C1 segment of cervical spinal cord (tissue), 14 donors: ENCODE measurements at places on chromosomes 2 and 18.

DNA sequence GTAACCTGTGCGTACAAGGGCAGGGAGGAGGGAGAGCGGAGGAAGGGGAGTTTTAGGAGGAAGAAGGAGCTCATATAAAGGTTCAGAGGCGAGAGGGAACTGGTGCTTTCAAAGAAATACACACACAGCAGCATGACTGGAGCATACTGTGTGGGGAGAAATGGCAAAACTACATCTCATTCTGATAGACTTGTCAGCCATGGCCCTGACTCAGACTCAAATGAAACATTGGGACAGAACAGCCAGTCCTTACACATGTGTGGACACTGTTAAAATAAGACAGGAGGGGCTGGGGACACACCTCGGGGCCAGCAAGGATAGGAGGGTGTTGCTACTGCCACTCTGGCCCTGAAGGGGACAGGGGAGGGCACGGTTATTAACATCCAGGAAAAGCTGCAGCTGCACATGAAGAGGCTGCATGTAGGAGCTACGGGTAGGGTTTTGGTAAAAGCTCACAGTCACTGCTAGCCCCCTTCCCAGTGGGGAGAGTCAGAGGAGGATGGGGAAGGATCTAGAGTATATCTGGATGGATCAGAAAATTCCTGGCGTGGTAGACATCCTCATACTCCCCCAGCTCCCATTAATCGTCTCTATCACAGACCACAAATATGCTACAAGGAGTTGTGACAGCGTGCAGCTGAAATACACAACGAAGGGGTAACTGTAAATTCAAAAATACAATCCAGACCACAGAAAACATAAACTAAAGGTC is 110.5 kb downstream of the GATA6 start:
- DNase-seq: no peak

- no peak for DNase-seq
These were observed 24.4 kb upstream of the ITM2C start for GRCh38 chr2:230840301-230840700.

DNA sequence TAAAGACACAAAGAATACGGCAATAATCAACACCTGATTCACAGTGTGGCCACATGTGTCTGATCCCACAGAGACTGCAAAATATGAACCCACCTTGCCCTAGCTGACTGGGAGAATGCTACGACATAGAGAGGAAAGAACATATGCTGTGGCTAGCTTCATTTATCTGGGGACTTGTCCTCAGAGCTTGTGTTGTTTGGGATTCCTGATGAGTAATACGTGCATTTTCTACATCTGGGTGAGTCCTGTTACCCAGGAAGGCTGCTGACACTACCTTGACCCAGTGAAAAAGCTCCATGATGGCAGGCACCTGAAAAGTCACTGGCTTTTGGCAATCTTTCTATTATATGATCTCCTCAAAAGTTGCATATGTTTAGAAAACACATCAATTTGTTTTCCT is 427.7 kb upstream of the LYPD1 start:
- DNase-seq: no peak

DNA sequence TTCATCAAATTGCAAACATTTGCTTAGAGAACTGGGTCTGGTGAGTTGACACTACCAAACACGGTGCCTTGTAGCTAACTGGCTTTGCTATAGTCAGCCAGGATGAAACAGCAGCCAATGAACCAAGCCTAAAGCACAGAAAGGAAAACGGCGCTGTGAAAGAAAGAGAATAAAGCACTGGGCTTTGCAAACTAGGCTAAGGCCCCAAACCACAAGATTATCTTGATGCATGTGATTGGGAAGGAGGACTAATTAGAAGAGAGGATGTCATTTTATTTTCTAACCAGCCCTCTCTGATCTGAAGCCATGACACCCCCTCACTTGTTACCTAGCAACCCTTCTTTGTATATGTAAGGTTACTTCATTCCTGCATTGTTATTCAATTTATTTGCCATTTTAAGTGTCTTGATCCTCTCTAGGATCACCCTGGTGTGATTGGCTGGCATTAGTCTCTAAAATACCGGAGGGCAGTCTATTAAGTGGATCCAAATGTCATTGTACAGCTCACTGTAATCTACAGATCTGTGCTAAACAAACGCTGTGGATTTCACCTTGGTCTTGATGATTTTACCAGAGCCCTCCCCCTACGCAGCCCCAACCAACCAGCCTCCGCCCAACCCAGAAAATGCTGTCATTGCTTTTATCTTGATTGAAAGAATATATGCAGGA is 395.4 kb upstream of the ACVR2A start:
- DNase-seq: no peak

- DNase-seq: no peak
These were observed at the start of gene ADRA2B for GRCh38 chr2:96116424-96116878. TSS of gene ADRA2B (minus strand) at chr2:96116571. CDS start at chr2:96116149, 422 bp downstream.

GRCh38 chr2:25265802-25266201 is 75.9 kb downstream of the DNMT3A start:
- no peak for DNase-seq

DNA sequence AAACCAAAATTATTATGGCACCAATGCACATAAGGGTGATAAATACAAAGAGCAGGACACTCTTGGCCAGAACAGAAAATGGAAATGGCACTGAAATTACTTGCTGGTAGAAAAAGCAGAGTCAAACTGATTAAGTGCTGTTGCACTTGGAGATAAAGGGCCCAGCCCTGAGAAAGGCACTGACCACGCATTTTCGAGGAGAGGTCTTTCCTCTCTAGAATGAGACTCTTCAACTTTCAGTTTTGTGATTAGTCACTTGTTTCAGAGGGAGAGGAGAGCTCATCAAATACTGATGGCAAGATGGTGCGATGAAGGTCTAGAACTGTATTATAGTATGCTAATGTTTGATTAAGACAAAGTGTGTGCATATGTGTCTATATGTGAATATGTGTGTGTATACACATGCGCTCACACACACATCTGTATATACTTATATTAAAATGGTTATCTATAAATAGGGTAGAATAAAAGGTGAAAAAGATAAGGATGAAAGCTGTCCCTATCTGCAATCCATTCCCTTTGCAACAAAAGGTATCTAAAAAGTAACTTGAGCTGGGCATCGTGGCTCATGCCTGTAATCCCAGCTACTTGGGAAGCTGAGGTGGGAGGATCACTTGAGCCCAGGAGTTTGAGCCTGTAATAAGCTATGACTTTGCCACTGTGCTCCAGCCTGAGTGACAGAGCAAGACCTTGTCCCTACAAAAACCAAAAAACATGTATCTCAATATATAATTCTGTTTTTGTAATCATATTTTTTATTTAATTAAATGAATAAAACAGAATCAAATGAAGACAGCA is 48.8 kb upstream of the ZDBF2 start:
- DNase-seq: no peak

DNA sequence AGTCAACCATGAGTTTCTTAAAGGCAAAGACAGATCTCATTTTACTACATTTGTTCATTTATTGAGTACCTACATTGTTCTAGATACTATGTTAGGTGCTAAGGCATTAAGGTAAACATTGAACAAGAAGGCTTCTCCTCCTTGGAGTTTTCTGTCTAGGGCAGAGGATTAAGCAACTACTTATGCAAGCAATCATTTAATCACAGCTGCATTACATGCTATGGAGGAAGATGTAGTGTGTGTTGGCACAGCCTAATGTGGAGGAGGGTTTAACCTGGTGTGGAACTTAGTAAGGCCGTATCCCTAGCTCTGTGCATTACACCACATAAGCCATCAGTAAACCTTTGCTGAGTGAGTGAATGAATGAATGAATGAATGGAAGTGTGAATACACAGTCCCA is 106.5 kb upstream of the MAP3K20 start:
- DNase-seq: no peak

DNA sequence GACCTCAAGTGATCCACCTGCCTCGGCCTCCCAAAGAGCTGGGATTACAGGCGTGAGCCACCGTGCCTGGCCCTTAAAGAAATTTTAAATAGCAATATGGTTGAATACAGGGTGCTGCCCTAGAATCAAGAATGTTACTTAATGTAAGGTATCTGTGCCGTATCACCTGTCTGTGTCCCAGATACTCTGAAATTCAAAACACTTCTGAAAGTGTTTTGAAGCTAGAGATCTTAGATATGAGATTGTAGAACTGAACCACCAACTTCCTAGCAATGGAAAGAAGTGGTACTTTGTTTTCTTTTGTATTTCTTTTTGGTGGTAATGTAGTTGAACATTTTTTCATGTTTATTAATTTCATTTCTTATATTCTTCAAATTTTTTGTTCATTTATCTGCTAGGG is 13.0 kb downstream of the PTPN4 start:
- DNase-seq: no peak

DNA sequence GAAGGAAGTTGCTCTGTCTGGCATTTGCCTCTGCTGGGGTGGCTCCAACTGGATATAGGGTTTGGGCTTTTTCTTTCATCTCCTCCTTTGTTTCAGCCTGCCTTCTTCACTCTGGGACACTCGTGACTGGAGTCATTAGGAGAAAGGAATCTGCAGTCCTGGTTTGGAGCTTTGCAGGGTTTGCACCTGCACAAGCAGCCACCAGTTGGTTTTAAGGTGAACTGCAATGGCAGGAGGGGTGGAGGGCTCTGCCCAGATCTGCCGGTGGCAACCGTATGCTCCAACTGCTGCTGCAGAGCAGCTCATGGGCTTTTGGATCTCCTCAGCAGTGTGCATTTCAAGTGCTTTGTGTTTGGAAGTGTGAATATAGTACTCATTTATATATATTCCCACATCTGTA is 131.3 kb upstream of the MGAT5 start:
- DNase-seq: peak; percentile 28

GRCh38 chr2:235568431-235568830 is 74.6 kb downstream of the AGAP1 start:
- DNase-seq: no peak

DNA sequence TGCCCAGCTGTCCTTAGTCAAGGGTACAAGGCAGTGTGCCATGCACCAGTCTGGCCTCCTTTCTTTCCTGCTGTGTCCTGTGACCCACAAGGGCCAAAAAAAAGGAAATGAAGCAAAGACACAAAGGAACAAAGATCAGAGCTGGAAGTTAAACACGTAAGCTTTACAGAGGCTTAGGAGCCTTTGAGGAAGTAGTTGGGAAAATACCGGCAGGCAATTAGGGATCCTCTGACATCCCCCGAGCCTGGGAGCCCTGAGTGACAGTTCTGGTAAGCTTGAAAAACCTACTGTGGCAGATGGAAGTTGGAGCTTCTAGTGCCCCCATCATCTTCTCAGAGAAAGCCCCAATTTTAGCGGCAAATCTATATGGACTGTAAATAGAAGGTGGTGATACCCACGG is 78.5 kb downstream of the SPRED2 start:
- no peak for DNase-seq

- DNase-seq: no peak
These were observed 41.6 kb downstream of the TRAF3IP1 start for GRCh38 chr2:238361877-238362276.

DNA sequence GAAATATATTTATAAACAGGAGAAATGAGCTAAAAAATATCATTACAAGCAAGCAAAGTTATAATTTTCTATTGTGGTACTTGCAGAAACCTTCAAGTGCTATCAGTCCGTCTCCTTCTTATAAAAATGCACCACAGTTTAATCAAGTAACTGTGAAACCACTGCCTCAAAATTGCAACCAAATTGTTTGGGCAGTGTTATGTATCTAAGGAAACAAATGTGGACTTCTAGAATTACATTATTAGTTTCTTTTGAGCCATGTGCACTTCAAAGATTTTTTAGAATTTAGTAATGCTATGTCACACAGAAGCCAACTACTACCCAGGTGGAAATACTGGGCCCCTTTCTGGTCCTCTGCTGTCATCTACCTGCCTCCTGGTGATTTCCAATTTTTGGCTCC is 495.6 kb downstream of the NYAP2 start:
- DNase-seq: no peak

DNA sequence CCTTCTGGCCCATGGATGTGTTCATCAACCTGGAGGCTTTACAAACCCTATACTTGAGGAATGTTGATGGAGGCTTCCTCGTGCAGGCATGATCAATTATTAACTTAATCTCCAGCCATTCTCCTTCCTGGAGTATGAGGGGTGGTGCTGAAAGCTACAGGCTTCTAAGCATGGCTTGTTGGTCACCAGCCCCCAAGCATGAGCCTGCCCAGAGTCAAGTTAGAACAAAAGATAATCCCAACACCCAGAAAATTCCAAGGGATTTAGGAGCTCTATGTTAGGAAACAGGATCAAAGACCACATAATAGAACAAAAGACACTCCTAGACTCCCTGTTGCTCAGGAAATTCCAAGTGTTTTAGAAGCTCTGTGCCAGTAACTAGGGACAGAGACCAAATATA is 63.1 kb downstream of the FAM171B start:
- no peak for DNase-seq

DNA sequence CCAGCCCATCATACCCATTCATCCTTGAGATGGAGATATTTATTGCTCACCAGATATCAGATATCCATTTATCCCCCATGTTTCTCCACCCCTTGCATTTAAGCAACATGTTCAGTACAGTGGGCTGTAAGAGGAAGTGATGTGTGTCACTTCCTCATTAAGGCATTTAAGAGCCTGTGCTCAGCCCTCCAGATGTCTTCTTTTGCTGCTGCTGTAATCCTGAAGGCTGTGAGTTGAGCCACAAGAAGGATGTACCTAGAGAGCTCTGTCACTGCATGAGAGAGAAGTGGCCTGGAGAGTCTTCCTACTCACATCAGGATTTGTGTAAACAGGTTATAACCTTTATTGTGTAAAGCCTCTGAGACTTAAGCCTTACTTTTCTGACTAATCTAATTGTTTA is 151.8 kb upstream of the UNC80 start:
- DNase-seq: no peak
